ENCODE measurements at places on chromosomes 4 and X. TPM values are rescaled to one million over a fixed set of nuclear protein-coding genes. Genes with fewer than 3 reads are reported as not detected.
A peak's percentile ranks its signal among the peaks of the same experiment; 100 is the strongest.

GRCh38 chrX:52341493-52341892 is 27.3 kb upstream of the XAGE2 start:
- no peak for DNase-seq

- DNase-seq: no peak
These were observed 10.3 kb upstream of the DUSP9 start for GRCh38 chrX:153636716-153637115.

DNA sequence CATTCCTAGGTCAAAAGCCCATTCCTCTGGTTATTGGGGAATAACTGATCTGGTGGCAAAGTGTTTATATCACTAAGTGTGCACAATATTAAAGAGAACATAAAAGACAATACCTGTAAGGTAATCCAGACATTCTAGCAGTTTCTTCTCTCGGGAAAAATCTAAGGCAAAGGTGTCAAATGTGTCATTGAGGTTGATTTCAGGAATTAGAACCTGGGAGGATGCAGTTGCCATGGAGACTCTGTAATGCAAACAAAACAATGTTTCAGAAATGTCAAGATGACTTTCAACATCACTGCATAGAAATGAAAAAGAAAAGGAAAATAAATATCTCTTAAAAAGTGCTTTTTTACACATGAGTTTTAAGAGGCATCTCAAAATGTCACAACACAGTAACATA is 145.9 kb downstream of the MID1 start:
- DNase-seq: no peak

DNA sequence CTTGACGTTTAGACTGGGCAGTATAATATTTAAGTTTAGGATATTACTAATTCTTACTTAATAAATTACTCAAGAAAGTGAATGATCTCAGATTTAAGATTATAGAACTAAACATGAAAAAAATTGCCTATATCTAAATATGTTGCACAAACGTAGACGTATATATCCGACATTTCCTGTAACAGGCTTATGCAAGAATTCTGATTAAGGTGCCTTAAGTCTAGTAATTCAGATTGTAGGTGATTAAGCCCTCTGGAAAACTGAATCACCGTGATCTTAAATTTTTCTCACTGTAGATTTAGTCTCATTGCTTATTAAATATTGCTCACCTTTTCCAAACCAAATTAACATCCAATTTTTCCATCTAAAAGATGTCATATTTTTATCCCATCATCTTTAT is 24.0 kb downstream of the ATXN3L start:
- DNase-seq: no peak

GRCh38 chr4:99755223-99755944 is 61.2 kb upstream of the DAPP1 start:
- DNase-seq: no peak

The UNC5C gene
- total RNA-seq: 5.0 TPM

DNA sequence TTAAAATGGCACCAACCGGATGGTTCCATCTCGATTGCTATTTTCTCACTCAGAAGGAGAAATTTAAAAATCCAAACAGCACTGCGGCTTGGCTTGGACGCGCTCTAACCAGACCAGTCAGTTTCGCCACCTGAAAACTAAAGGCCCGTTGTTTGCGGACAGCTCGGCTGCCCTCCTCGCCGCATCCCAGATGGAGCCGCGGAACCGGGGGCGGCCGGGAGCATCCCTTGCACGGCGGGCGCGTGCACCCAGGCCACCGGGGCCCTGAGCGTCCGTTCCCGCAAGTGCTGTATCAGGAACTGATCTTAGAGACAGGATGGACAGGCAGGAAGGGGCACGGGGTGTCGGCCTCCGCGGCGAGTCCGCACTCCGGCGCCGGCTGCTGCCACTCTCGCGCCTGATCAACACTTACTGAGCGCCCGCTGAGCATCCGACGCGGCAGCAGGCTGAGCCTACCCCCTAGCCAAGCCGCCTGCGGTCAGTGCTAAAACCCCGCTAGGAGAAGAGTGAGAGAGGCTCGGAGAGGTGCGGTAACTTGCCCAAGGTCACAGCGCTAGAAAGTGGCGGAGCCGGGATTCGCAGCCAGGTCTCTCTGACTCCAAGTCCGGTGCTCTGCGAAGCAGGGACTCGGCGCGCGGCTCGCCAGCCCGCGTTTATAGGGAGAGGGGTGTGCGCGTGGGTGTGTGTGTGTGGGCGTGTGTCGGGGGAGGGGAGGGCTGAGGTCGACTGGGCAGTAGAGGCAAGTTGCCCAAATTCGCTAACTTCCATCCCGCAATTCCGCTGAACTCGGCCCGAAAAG is at the start of gene CITED1:
CITED1 (minus strand) TSS at position 629 of the 799 bp plus-strand sequence. CDS start 3,045 bp downstream, outside the sequence.
- no peak for DNase-seq

The HTRA3 gene
- 44.8 TPM for total RNA-seq

- no peak for DNase-seq
These were observed 914.6 kb upstream of the INTU start for GRCh38 chr4:126718136-126718535.

- DNase-seq: peak; percentile 11
These were observed 14.7 kb downstream of the NDP start for GRCh38 chrX:43958529-43958928.

GRCh38 chr4:90118527-90119195 is 8.5 kb upstream of the CCSER1 start:
- DNase-seq: no peak

GRCh38 chr4:153834901-153835300 is 46.0 kb upstream of the SFRP2 start:
- no peak for DNase-seq

- DNase-seq: no peak
These were observed 52.1 kb upstream of the RASGEF1B start for GRCh38 chr4:81523672-81524327.

- DNase-seq: no peak
These were observed 22.9 kb upstream of the KDM5C start for GRCh38 chrX:53247928-53248327.

DNA sequence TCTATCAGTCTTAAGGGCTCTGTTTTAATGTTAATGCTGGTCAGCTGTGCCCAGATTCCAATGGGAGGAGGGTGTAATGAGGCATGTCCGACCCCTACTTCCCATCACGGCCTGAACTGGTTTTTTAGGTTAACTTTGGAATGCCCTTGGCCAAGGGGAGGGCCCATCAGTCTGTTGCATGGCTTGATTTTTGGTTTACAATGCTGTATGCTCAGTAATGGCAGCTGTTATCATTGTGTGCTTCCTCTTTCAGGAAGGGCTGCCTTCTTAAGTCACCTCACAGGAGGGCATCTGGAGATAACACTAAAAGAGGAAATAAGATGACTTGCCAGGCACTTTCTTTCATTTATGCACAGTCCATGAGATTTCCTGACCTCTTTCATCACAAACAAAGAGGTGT is 36.3 kb downstream of the ATXN3L start:
- no peak for DNase-seq

GRCh38 chrX:106621836-106622235 is 10.1 kb downstream of the RADX start:
- no peak for DNase-seq

GRCh38 chr4:76543378-76543777 is 108.3 kb downstream of the SHROOM3 start:
- DNase-seq: no peak

GRCh38 chr4:5782829-5783476 is 72.0 kb downstream of the EVC start:
- no peak for DNase-seq

The SEC24B gene
- total RNA-seq: 31.8 TPM

DNA sequence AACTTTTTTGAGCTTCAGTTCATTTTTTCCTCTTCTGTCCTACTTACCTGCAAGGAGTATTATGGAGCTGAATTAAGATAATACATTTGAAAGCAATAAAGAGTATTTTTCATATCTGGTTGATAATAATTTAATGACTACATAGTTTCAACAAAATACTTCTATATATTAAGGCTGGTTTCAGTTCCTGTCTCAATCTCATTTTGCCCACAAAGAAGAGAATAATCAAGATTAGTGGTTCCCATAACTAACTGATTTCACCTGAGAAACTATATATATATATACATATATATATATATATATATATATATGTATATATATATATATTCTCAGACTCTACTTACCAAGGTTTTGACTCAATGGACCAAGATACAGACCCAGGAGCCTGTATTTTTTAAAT is 87.7 kb upstream of the ATOH1 start:
- DNase-seq: no peak

The EOLA2 gene
- 40.8 TPM for total RNA-seq

The MAGED1 gene
- 51.1 TPM for total RNA-seq

GRCh38 chr4:35052546-35052945 is 1191.8 kb downstream of the ARAP2 start:
- DNase-seq: no peak

The ZFYVE28 gene
- total RNA-seq: 29.0 TPM

GRCh38 chrX:39903343-39903742 is 194.4 kb downstream of the BCOR start:
- no peak for DNase-seq

DNA sequence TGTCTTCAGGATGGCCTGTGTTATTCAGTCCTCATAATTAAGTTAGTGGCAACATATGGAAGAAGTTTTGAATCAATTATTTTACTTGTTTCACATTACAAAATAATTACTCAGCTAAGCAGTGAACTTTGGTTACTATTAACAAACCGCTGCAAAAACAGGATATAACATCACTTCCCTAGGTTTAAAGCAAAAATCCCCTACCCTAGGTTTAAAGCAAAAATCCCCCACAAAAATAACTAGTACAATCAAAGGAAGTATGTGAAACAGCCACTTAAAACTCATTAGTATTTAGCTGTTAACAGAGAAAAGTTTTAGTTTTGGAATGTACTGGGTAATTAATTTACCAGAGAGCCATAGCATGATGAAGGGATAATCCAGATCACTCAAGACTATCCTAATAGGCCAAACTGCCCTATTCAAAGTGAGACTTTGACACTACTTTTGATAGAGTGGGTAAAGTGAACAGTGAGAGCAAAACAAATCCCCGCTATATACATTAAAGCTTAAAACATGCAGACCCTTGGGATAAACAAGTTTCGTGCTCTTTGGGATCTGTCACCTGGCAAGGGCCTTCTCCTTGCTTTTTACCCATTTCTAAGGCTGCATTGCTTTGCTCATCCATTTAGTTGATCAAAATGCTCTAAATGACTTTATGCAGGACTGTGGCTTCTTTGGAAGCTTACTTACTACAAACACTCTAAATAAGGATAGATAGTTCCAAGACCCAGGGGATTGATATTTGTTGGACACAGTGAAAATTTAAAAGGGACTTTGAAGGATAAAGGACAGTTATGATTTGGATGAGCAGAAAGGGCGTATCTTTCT is 36.4 kb upstream of the GPR174 start:
- no peak for DNase-seq

DNA sequence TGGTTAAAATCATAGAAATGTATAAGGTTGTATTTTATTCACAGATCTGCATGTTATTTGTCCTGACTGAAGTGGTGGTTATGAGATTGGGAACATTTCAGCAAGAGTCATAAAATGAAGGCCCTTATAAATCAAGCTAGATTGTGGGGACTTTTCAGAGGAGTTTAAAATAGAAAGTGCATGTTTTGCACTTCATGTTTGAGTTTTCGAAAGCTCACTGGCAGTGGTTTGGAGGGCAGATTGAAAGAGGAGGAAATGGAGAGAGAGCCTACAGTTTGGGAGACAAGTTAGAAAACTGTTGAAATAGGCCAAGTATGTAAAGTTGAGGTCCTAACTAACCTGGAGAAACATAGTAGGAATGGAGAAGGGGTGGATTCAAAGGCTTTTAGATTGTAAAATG is 124.9 kb downstream of the KDM6A start:
- no peak for DNase-seq

- DNase-seq: no peak
These were observed 26.3 kb downstream of the DCLK2 start for GRCh38 chr4:150104404-150105027.

The ZCCHC4 gene
- 20.1 TPM for total RNA-seq

- no peak for DNase-seq
These were observed 123.9 kb upstream of the ACSL4 start for GRCh38 chrX:109856974-109857373.

DNA sequence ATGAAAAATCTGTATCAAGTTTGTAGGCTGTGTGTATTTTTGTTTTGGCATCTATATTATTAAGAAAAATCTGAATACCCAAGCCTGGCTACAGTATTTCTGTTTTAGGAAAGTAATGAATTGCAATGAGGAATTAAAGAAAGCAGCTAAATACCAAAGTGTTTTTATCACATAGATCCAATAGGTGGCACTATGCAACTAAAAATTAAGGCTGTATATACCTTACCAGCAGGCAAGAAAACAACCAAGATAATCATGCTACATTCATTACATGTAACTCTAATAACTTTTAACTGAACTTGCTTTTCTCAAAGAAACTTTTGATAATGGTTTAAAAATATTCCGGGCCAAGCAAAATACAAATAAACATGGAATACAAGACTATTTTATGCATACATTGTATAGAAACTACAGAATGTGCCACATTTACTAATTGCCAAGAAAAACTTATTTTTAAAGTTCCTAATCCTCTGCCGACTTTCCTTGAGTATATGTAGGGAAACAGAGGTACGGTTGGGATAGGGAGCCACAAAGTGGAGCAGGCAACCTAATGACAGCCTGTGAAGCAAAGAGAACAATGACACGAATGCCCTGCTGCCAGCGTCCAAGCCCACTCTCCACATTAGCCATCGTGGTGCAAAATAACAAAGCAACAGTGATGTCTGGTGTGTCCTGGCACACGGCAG is 63.7 kb downstream of the SEC24D start:
- DNase-seq: no peak

GRCh38 chr4:139715746-139716391 is 50.2 kb downstream of the MGST2 start:
- DNase-seq: no peak

DNA sequence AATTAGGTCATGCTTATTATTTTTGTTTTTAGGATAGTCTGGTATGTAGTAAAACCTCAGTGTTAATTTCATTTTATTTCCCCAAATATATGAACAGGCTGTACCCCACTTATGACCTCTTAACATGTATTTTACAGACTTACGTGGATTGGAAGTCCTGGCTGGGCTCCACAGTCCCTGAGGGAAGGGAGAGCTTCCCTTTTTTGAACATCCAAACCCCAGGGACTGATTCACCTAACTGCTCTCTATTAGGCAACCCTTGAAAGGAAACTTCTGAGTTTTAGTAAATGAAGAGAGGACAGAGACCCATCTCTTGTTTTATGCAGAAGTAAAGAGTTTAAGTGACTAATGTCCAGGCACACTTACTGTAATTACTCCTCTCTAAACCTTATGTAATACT is 233.1 kb upstream of the SPRY1 start:
- DNase-seq: no peak

The FOXP3 gene
- total RNA-seq: 0.42 TPM

The CCKAR gene
- total RNA-seq: not detected

GRCh38 chrX:101977106-101977505 is 45.3 kb upstream of the ZMAT1 start:
- DNase-seq: no peak

GRCh38 chrX:20988118-20988517 is 386.1 kb upstream of the CNKSR2 start:
- no peak for DNase-seq

The GPR143 gene
- total RNA-seq: not detected

The MAGEA10 gene
- total RNA-seq: not detected

DNA sequence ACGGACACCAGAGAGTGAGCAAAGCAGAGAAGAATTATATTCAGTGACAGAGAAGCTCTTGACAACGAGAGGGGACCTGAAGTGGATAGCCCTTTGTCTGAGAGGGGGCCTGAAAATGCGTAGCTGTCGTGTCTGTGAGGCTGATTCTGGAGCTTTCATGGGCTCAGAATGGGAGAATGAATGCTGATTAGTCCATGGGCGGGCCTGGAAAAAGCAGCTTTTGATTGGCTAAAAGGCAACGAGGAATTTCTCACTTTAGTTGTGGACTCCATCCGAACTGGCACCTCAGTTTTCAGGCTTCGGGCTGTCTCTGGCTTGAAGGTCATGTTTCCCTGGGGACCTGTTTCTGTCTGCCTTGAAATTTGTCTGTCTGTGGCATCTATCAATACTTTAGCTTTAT is 487.1 kb downstream of the TECRL start:
- DNase-seq: no peak

The GYG2 gene
- total RNA-seq: 4.1 TPM

Data from tibial nerve (tissue), 4 donors.